ENCODE measurements at places on chromosomes 13 and 19.
A peak's percentile ranks its signal among the peaks of the same experiment; 100 is the strongest.

DNA sequence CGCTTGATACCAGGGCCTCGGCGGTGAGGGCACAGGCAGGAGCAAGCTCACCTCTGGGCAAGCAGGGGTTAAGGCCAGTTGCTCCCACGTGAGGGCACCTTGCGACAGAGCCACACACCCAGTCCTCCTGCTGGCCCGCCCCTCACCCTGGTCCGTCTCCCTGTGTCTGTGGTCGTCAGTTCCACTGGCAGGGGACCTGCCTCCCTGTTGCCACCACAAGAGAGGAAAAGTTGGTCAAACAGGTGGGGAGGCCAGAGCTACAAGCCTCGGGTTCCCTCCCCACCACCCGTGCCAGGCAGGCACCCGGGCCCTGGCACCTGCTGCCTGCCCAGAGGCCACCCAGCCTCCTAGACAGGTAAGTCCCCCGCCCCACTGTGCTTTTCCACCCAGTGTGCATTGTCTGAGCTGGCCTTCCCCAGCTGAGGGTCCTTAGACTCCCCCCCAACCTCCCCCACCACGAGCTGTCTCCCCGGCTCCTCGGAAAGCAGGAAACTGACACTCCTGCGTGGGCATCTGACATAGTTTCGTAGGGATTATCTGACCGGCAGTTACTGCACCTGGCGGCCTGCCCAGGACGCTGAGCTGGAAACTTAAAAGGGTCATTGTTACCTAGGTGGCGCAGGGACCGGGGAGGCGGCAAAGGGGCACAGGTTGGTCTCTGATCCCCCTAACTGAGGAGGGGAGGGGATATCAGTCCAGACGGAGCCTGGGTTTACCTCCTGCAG, at the start of gene TJP3:
TJP3 (plus strand) TSS at position 178 of the 725 bp plus-strand sequence. CDS start 20,049 bp downstream, outside the sequence.
- no peak for DNase-seq

DNA sequence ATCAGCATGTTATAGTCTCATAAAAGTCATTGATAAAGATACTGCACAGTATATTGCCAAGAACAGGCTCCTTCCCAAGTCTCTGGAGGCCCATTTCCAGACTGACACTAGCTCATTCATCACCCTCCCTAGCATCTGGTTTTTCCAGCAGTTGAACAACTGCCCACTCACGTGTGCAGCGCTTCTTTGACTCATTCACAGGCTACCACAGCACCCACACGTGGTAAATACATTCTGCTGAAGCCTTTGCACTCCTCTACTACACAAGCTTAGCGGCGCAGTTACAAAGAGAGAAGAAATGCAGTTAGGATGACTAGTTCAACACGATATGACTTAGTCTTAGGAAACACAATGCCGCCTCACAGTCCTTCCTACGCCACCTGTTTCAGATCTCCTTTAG, 87.7 kb downstream of the DOCK9 start:
- peak; percentile 9 for DNase-seq

DNA sequence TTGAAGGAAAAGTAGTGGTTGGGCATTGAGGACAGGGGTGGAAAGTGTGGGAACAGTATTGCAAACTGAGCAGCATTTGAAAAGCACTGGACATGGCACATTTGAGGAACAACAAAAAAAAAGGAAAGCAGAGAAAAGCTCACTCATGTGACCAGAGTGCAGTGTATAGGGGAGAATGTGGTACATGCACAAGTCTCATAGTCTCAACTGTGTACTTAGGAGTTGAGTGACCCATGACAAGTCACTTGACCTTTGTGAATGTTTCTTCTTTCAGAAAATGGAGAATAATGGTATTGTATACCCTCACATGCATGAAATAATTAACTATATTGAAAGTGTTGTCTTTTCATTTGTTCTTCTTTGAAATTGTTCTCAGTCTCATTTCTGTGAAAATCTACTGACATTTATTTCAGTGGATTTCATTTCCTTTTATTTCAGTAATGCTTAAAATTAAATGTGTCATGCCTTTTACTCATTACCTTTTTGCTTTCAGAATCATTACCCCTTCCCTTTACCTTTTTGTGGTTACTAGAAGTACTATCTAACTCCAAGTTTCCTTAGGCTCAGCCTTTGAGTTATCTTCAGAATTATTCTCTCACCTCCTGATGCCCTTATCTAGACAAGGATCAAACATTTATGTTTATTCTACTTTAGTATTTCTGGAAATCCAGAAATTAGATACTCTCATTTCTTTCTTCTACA, 79.1 kb upstream of the MLNR start:
- no peak for DNase-seq

- DNase-seq = no peak
These were observed 11.8 kb downstream of the PALM start for GRCh38 chr19:720345-721160.

GRCh38 chr19:7507884-7508283, 8.0 kb upstream of the ZNF358 start:
- no peak for DNase-seq

DNA sequence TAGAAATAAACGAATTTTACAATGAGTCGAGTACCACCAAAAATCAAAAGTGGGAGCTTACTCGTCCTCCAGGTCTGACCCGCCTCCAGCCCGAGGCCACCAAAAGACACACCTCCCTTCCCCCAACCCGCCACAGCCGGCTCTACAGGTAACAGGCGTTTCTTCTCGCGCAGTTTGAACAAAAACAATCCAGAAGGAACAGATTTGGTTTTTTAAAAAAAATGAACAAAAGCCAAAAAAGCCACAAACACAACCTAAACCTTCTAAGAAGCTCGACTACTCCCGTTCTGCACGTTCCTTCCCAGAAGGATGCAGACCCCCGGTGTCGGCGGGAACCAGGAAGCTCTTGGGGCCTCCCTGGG, 671 bp downstream of the ZDHHC20 start:
- DNase-seq = no peak

DNA sequence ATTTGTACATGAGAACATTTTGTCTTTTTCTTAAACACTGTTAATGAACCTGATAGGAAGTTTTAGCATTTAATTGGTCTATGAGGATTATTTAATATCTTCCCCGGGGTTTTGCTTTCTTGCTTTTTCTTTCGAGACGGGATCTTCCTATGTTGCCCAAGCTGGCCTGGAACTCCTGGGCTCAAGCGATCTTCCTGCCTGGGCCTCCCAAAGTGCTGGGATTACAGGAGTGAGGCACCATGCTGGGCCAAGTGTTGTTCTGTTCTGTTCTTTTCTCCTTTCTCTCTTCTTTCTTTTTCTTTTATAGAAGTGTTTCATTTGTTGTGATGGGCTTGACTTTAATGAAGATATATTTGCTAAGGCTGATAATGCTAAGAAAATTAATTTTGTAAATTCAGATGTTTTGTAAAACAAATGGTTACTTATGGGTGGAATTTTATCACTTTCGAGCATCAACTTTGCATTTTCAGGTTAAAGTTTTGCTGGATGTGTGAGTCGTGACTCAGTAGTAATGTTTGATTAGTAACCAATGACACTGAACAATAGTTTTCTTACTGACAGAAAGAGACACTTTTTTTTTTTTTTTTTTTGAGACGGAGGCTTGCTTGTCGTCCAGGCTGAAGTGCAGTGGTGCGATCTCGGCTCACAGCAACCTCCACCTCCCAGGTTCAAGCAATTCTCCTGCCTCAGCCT, 2.2 kb downstream of the PAN3 start:
- DNase-seq = peak; percentile 47

GRCh38 chr13:36331280-36331679, 14.9 kb downstream of the SPART start:
- DNase-seq = no peak

- no peak for DNase-seq
These were observed 10.1 kb downstream of the MIER2 start for GRCh38 chr19:334296-335071.

GRCh38 chr19:48506138-48506733, 5.4 kb downstream of the LMTK3 start:
- DNase-seq = no peak

GRCh38 chr13:24011266-24011665, 114.0 kb upstream of the C1QTNF9B start:
- DNase-seq = no peak

GRCh38 chr19:49766930-49767299, at the start of gene AP2A1:
TSS of gene AP2A1 (plus strand) at chr19:49767001. CDS start at chr19:49767134, 133 bp downstream.
- no peak for DNase-seq
